Hematopoietic multipotent progenitor cell treated with erythropoietin and hydrocortisone succinate and interleukin-3 and kit ligand, for 6 days (in vitro differentiated cells): ENCODE measurements at places on chromosomes 13 and 19.

DNA sequence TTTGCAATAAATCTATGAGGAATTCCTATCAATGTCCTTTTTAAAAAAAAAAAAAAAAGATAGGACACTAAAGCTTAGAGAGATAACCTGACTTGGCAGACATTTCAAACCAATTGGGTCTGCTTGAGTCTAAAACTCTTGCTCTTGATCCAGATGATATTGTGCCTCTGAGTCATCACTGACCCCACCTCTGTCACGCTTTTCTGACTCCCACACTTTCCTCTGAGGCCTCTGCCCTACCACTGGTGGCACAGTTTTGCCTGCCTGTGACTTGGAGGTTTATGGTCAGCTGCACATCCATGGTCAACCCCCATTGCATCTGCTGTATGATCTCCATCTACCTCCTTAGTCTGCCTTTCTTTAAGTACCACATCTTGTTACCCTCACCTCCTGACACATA is 328.7 kb downstream of the SPRY2 start:
- DNase-seq: peak; percentile 2

DNA sequence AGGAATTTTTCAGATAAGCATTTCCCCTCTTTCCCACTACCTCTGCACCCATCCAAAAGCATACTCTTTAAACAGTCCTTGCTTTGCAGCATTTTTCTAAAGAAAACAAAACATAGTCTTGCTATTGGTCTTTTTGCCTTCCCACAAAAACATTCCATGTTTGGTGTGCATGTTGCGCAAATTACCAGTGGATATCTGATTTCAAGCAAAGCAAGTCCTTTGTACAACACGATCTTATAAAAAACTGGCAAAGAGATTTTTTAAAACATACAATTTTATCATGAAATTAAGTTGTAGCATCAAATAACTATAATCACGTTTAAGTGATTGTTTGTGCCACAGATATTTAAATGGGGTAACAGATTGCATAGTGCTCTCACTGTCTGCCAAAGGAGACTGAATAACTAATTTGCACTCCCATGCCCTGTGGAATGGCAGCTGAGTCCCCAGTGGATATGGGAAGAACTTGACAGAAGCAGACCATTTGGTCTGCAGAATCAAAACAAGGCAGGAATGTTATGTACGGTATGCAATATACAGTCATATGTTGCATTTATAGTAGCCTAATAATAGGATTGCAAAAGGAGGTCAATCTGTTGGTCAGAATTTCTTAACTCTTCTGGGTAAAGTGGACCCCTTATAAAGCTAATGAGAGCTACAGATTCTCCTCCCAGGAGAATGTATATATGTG is 285.7 kb downstream of the TBC1D4 start:
- DNase-seq: no peak

GRCh38 chr13:25046985-25047511 is 48.9 kb upstream of the PABPC3 start:
- no peak for DNase-seq

DNA sequence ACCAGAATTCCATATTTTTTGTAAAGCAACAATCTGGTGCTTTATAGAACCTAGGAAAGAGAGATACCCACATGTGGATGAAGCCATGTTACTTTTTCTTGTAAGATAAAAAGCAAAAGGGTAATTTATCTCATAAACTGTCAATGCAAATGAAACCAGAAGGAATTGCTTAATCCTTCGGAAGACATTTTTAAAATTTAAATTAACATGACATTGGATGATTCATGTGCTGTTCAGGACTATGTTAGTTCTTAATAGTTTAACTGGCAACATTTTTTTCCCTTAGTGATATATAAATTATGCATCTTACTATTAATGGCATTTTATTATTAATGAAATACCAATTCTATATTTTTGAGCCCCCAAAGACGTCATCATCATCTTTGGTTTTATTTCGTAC is 25.8 kb upstream of the IGLON5 start:
- DNase-seq: no peak

DNA sequence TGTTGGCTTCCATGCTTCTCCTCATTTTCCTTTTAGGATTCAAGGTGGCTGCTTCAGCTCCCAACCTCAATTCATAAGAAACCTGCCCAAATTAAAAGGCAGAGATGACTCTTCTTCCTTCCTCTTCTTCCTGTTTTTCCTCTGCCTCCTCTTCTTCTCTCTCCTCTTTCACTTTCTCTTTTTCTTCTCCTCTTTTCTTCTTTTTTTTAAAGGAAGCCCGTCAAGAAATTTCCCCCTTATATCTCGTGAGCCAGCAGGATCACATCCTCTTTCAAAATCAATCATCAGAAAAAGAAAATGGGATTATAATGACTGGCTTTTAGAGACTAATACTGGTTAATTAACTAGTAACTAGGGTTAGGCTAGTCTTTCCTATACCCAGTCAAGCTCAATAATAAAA is 220.3 kb downstream of the NBEA start:
- DNase-seq: no peak

- DNase-seq: peak; percentile 80
These were observed 2.1 kb upstream of the SIGLEC8 start for GRCh38 chr19:51460164-51460992.

DNA sequence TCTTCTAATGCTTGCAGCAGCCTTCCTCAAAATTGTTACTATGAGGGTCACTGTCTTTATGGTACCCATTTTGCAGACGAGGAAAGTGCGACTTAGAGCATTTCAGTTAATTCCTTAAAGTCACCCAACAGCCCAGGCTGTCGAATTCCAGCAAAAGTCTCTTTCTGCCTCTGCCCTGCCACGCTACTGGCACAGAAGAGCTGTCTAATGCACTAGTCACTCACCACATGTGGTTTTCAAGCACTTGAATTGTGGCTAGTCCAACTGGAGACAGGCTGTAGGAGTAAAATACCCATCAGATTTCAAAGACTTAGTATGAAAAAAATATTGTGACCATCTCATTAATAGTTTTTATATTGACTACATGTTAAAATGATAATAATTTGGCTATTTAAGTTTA is 1.7 kb downstream of the FPR1 start:
- no peak for DNase-seq

GRCh38 chr13:113724016-113724758 is 34.8 kb upstream of the TMEM255B start:
- DNase-seq: no peak

- DNase-seq: no peak
These were observed 96.8 kb upstream of the DOCK9 start for GRCh38 chr13:99074693-99075092.

- no peak for DNase-seq
These were observed 429.7 kb downstream of the FGF14 start for GRCh38 chr13:101972191-101972590.

DNA sequence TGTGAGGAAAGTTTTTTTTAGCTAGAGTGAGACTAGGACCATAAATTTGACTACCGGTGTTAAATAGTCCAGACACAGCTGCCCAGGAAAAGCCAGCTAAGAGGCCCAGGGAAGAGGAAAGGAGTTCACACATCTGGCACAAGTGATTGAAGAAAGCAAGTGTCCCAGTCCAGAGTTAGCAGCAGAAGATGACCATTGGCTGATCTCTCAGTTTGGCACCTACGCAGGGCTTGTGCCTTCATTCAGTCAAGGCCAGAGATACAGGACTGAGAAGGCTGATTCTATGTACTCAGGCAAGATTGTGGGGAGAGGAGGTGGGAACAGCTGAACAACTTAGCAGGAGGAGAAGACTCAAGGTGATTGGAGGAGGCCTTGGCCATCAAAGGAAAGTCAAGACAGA is 575.0 kb upstream of the KLF12 start:
- DNase-seq: no peak

DNA sequence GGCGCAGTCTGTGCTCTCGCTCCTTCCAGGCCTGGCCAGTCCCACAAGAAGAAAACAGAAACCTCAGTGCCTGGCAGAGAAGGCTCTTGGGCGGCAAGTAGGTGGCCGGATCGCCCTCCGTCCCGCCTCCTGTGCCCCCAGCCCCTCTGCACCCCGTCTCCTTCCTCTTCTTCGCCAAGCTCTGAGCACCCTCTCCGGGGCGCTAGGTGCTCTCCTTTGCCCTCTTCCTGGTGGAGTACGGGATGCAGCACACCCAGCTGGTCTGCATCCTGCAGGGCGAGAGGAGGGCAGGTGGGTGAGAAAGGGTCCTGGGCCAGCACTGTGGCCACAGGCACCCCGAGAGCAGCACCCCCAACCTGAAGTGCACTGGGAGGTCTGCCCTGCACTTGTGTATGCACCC is 17.3 kb downstream of the C13orf46 start:
- DNase-seq: no peak

GRCh38 chr19:29545866-29546582 is 20.2 kb downstream of the VSTM2B start:
- no peak for DNase-seq

- DNase-seq: peak; percentile 56
These were observed 16.5 kb upstream of the FOSB start for GRCh38 chr19:45451131-45451849.

DNA sequence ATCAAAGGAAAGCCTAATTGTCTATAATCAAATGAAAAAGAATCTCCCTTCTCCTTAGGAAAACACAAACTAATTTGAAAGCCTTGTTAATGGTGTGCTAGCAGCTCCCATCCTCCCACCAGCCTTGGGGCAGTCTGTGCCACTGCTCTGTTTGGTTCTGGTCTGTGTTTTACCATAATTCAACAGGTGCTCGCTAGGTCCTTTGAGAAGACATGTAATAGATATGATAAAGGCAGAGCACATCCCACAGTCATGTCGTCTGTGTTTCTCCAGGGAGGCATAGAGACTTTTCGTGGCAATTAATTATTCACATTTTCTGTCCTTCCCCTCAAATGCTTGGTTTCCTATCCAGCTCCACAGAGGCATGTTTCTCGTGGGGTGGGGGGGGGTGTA is 23.8 kb downstream of the FAM124A start:
- no peak for DNase-seq

DNA sequence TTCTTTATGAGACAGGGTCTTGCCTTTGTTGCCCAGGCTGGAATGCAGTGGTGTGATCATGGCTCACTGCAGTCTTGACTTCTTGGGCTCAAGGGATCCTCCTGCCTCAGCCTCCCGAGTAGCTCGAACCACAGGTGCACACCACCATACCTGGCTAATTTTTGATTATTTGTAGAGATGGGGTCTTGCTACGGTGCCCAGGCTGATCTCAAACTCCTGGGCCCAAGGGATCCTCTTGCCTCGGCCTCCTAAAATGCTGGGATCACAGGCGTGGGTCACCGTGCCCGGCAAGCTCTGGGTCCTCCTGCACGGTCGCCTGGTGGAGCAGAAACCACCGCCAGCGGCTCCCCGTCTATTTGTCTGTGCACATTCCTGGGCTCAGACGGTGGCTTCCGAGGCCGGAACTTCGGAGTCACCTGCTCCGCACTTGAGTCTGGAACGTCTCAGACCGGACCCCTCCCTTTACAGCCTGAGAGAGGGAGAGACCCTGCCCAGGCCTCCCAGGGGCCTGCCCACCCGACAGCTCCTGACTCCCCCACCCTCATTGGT is 22.2 kb downstream of the EFNA2 start:
- DNase-seq: no peak

- no peak for DNase-seq
These were observed 51.6 kb downstream of the ZNF146 start for GRCh38 chr19:36266375-36266961.

GRCh38 chr19:3721887-3722442 is 13.8 kb downstream of the TJP3 start:
- DNase-seq: no peak

- DNase-seq: no peak
These were observed at the start of gene FCER2 for GRCh38 chr19:7701654-7702457. FCER2 (minus strand) TSS chr19:7702131; CDS start chr19:7699760, 2,371 bp downstream.

GRCh38 chr19:48397263-48398101 is 4.0 kb downstream of the GRIN2D start:
- DNase-seq: no peak

DNA sequence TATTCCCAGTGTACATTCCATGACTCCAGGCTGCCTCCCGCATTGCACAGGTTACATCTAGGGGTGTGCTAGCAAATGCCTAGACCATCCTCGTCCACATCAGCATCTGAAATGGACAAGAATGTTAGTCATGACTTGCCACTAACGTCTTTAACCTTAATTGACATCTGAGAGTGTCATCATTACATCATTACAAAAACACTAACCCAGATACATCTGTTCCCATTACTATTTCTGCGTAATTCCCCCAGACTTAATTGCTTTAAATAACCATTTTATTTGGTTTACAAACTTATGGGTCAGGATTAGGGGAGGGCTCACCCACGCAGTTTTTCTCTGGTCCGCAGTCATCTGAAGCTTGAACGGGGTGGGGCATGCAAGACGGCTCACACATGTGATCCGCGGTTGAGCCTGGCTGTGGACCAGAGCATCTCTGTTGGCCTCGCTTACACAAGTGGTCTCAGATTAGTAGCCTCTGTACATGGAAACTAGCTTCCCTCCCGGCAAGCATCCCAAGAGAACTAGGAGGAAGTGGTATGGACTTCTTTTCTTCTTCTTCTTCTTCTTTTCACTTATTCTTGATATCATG is 15.9 kb downstream of the KL start:
- DNase-seq: no peak

GRCh38 chr13:99322297-99323103 is 15.3 kb upstream of the GPR183 start:
- peak; percentile 76 for DNase-seq

DNA sequence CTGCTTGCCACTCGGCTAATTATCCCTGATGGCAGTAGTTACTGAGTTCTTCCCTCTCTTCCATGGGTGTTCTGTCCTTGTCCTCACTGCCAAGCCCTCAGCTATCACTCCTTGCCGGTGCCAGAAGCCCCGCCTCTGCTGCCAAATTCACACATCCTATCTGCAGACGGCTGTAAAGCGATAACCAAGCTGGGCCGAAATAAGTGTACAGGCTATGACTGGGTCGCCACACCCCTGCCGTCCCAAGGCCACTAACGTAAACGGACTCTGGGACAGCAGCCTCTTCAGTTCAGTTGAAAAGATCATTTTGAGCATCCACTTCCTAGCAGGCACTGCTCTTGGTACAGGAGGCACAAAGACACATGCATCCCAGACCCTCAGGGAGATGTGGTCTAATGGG is 13.3 kb downstream of the SLC7A1 start:
- peak; percentile 86 for DNase-seq

DNA sequence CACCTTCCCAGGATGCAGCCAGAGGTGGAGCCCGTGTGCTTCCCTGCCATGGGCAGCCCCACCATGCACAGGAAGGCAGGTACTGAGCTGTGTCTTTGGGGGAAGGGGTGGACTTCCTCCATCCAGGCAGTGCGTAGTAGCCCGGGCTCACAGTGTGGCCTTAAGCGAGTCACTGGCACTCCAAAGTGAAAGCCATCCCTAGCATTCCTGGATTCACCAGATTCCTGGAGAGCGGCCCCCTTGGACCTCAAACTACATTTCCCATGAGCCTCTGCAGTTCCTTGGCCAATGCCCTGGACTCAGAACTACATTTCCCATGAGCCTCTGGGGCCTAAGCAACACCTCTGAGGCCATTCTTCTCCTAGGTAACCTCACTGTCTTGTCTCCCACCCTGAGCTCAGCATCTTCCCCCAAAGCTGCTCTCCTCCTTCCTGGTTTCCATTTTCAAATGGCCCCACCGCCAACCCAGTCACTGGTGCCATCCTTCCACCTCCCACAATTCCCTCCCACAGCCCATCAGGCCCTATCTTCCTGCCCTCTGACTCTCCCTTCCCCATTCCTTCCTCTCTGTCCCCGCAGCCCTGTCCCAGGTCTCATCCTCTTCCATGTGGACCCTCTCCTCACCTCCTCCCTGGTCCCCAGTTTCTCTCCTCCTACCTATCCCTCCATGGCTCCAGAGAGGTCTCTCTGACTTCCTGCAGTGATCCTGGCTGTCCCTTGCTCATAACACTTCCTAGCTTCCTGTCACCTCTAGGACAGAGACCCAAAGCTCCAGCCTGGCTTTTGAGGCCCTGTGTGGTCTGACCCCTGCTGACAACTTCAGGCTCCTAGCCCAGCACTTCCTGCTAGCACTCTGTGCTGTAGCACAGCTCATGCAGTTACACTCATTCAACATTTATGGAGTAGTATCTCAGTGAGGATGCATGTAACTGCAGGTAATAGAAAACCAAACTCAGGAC is at the start of gene C19orf81:
C19orf81 (plus strand) TSS at position 13 of the 959 bp plus-strand sequence; CDS start at position 13, 0 bp downstream.
- DNase-seq: peak; percentile 53
